ENCODE measurements at places on chromosomes 6 and 20. TPM values are rescaled to one million over a fixed set of nuclear protein-coding genes. Genes with fewer than 3 reads are reported as not detected.
A peak's percentile ranks its signal among the peaks of the same experiment; 100 is the strongest.

GRCh38 chr6:27472182-27472616, 706 bp downstream of the ZNF184 start:
- H3K4me1 ChIP-seq, result peaks cover 7% of the 10 kb centered on the region
- peak overlapping the region; percentile 65 for H3K4me3 ChIP-seq
- peaks cover 24% of the 10 kb centered on the region for H3K36me3 ChIP-seq
- H3K27me3 ChIP-seq, result no peaks in the 10 kb centered on the region
- peak overlapping the region; percentile 86 for H3K27ac ChIP-seq

- H3K27me3 ChIP-seq, result no peaks in the 10 kb centered on the region
- no peak for DNase-seq
- no peak overlapping the region for H3K4me3 ChIP-seq
- H3K27ac ChIP-seq, result no peak overlapping the region
- no peaks in the 10 kb centered on the region for H3K36me3 ChIP-seq
- H3K4me1 ChIP-seq, result peaks cover 13% of the 10 kb centered on the region
Observed at GRCh38 chr20:5781798-5782750, 31.9 kb downstream of the SHLD1 start.

DNA sequence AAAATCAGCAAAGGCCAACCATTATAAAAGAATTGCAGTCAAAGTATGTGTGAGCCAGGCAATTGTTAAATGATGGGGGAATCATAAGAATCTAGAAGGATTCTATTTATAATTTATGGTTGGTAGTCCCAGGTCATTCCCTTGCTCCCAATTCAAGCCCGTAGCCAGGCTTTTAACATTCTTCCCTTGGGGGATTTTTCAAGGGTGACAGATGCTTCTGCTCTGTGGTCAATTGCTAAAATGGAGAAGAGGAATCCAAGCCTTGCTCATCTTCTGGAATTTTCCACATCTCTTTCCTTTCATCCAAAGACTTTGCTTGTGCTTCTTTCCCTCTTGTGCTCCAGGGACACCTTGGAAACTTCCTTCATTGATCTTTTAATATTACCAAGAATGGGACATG, 18.0 kb upstream of the BCAS1 start:
- H3K4me3 ChIP-seq, result no peak overlapping the region
- H3K4me1 ChIP-seq, result no peaks in the 10 kb centered on the region
- no peak for DNase-seq
- H3K27me3 ChIP-seq, result no peaks in the 10 kb centered on the region
- H3K27ac ChIP-seq, result no peak overlapping the region

BPIFB2 gene
- total RNA-seq, result 0.65 TPM

- no peaks in the 10 kb centered on the region for H3K4me1 ChIP-seq
- no peak overlapping the region for H3K4me3 ChIP-seq
- H3K27me3 ChIP-seq, result no peaks in the 10 kb centered on the region
- H3K27ac ChIP-seq, result no peak overlapping the region
- H3K36me3 ChIP-seq, result no peaks in the 10 kb centered on the region
- no peak for DNase-seq
Observed at GRCh38 chr6:150987855-150988464, 122.5 kb downstream of the MTHFD1L start.
